Heart left ventricle (tissue), 16 donors: ENCODE measurements at places on chromosomes 6 and 20. TPM values are rescaled to one million over a fixed set of nuclear protein-coding genes. Genes with fewer than 3 reads are reported as not detected.

DNA sequence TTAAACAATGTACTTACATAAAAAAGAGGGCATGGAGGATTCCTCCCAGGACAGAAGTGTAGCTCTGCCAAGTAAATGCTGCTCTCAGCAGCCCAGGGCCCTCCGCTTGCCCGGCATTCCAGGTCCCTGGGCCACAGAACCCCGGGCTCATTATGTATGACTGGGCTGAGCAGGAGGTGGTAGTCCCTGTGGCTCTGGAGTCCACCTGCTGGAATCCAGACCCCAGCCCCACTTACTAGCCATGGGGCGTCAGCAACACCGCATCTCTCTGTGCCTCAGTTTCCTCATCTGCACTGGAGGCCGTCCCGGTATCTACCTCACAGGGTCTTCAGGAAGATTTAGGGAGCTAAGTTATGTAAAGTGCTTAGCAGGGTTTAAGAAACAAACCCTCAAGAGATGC is 55.4 kb downstream of the PSMG4 start:
- DNase-seq: no peak

- DNase-seq: no peak
These were observed 32.0 kb downstream of the TSPYL4 start for GRCh38 chr6:116221911-116222310.

The SASH1 gene
- 28.1 TPM for total RNA-seq

The MUC22 gene
- total RNA-seq: 0.11 TPM

The C4A gene
- total RNA-seq: 79.8 TPM
